ENCODE measurements at places on chromosomes 4 and X. TPM values are rescaled to one million over a fixed set of nuclear protein-coding genes. Genes with fewer than 3 reads are reported as not detected.

DNA sequence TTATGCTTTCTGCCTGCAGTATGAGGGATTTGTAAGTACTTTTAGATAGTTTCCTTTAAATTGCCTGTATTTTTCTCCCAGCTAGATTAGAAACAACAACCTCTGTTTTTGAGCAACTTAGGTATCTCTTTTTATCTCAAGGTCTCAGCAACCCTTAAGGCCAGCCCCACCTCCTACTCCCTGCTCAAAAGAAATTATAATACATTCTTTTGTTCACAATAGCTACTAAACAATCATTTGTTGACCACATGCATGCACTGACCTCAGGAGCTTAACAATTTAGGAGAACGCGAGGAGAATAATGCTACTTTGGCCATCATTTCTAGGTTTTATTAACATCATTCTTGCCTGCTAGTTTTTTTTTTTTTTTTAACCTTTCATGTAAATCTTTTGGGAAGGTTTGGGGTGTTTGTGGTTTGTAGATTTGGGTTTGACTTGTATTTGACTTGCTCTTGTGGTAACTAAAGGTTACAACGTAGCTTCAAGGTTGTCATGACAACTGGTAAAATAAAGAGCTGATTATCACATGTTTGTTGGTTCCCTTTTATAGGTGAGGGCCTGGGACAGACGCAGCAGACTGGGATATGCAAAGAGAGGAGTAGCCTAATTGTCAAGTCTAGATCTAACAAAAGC is 145.4 kb upstream of the PLAC1 start:
- no peak for DNase-seq

FGB gene
- 0.31 TPM for polyA plus RNA-seq

DNA sequence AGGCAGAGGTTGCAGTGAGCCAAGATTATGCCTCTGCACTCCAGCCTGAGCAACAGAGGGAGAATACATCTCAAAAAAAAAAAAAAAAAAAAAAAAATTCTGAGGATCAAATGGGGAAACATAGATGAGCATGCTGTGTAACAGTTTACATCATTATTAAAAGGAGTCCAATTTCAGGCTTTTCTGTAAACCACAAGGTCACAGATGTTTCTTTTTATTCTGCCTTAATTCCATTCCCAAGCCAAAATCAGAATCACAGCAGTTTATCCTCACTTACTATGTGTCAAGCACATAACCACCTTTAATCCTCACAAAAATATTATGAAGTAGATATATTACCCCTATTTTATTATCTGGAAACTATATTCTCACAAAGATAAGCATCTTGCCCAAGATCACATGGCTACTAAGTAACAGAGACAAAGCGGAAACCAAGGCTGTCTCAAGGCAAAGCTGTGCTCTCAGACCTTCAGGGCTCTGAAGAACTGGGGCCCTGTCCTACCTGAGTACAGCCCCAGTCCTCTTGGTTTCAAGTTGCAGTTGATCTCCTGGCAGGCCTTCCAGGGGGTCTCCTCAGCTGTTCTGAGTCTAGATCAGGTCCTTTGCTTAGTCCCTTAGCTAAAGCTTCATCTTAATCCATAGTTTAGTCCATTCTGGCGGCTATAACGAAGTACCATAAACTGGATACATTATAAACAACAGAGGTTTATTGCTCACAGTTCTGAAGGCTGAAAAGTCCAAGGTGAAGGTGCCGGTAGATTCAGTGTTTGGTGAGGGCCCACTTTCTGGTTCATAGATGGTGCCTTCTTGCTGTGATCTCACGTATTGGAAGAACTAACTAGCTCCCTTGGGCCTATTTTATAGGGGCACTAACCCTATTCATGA is 141.3 kb downstream of the PALLD start:
- no peak for DNase-seq

CITED1 gene
- polyA plus RNA-seq: 0.60 TPM

NSG1 gene
- 8.0 TPM for polyA plus RNA-seq

CXCL9 gene
- 0.25 TPM for polyA plus RNA-seq

PRDM8 gene
- polyA plus RNA-seq: 2.4 TPM

GRCh38 chrX:42079968-42080367 is 156.6 kb upstream of the CASK start:
- no peak for DNase-seq

CC2D2A gene
- polyA plus RNA-seq: 12.7 TPM

DNA sequence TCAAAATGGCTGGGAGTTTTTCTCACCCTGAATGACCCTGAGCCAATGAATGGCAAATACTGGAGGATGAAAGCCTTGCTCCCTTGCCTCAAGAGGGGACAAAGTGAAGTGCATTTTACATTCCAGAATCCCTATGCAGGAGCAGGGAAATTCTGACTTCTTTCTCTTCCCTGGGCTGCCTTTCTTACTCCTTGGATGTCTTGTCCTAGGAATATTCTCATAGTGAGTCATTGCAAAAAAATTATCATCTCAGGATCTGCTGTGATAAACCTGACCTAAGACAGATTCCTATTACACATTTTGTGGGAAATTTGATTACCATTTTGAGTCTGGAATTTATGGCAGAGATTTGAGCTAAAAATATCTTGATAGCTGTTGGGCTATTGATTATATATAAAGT is 199.9 kb downstream of the TMA16 start:
- no peak for DNase-seq

GRCh38 chrX:67104982-67105757 is 438.7 kb upstream of the AR start:
- no peak for DNase-seq

DNA sequence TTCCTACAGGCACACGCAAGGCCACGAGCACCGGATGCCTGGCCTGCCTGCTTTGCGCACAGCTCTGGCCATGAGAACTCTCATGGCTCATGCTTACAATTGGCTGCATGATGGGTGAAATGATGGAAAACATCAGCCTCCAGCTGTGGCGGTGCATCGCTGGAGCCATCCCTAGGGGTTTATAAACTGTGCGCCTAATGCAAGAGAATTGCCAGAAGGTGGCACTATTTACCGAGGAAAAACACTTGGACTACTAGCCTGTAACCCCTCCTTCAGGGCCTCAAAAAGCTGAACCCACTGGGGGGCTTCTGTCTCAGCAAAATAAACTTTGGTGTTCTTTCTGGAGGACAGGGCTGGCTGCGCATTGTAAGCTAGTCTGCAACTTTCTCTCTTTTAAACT is 51.9 kb downstream of the PHKA2 start:
- peak; percentile 56 for DNase-seq

- no peak for DNase-seq
Observed at GRCh38 chr4:26746802-26747213, 113.8 kb upstream of the STIM2 start.

MAGEC2 gene
- polyA plus RNA-seq: not detected
